ENCODE measurements at places on chromosomes 1 and 21.

DNA sequence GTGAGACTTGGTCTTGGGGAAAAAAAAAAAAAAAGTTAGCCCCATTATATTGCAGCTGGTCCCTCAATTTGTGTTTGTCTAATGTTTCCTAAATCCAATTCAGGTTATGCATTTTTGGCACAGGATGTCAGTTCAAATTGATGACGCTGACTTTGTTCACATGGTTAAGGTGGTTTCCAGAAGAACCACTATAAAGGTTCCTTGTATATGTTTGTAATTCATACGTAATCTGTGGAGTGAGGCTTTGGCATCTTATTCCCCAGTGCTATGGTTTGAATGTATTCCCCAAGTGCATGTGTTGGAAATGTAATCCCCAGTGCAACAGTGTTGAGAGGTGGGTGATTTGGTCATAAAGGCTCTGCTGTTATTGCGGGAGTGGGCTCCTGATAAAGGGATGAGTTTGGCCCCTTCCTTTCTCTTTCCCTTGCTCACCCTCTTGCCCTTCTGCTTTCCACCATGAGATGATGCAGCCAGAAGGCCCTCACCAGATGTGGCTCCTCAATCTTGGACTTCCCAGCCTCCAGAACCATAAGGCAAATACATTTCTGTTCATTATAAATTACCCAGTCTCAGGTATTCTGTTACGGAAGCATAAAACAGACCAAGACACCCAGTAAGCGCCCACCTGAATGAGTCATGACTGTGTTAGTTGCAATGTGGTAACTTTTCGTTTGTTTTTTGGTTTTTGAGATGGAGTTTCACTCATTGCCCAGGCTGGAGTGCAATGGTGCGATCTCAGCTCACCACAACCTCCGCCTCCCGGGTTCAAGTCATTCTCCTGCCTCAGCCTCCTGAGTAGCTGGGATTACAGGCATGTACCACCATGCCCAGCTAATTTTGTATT is 19.5 kb upstream of the HLCS start:
- no peak for DNase-seq

- no peak for DNase-seq
Observed at GRCh38 chr1:110094931-110095654, 17.1 kb upstream of the UBL4B start.

GRCh38 chr1:171919891-171920887 is 78.9 kb downstream of the DNM3 start:
- DNase-seq = no peak

DNA sequence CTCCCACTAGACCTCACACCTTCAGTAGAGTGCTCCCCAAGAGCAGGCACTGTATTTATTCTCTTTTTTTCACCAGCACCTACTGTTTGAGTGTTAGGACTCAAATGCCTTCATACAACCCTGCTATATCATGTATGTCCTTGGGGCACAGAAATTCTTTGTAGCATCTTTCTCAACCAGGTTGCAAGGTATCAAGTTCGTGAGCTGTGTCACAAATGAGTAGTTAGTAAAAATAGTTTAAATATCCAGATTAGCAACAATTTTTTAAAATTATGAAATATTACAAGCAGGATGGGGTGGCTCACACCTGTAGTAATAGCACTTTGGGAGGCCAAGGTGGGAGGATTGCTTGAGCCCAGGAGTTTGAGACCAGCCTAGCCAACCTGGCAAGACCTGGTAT is 152.6 kb upstream of the TNR start:
- DNase-seq = no peak

DNA sequence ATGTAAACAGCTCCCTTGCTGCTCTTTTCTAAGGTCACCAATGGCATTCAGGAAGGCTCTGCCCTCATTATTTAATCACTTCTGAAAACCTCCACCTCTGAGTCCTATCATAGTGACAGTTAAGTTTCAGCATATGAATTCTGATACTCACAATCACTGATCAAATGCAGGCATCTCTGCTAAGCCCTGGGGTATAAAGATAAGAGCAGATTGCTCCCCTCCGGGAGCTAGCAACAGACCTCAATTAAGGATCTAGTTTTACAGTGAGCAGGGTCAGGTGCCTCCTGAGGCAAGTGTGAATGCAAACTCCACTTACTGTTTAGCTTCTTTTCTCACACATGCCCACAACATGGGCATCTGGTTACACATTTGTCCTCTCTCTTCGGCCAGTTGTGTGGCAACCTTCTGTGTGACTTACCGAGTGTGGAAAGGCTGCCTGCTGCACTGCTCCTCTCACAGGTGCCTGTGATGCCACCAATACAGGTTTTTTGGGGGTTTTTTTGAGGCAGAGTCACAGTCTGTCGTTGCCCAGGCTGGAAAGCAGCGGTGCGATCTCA is 15.0 kb downstream of the IL10RB start:
- no peak for DNase-seq

DNA sequence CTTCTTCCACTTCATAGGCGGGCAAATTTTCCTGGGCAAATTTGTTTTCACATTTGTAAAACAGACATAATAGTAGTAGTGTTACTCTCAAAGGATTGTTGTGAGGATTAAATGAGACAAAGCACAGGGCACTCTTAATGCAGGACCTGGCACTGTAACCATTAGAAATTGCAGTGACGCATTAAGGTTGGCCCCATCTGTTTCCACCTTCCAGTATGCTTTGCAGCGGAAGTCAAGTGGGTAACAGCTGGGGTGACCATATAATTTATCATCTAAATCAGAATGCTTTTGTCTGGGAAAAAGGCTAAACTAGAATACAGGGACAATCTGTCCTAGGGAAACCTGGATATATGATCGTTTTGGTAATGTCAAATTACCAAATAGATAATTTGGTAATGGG is 132.5 kb upstream of the CACHD1 start:
- DNase-seq = no peak

- DNase-seq = no peak
Observed at GRCh38 chr1:22332795-22333499, 118.7 kb upstream of the ZBTB40 start.

GRCh38 chr1:154443274-154444013 is 38.3 kb downstream of the IL6R start:
- no peak for DNase-seq

- DNase-seq = no peak
Observed at GRCh38 chr1:10302416-10302815, 92.0 kb downstream of the KIF1B start.

Data from RCC 7860 (cell line).